Aortic smooth muscle cell (primary cell): ENCODE measurements at places on chromosomes 4 and X. TPM values are rescaled to one million over a fixed set of nuclear protein-coding genes. Genes with fewer than 3 reads are reported as not detected.

ADH1C gene
- 0.92 and 1.1 TPM in 2 replicates for total RNA-seq

CLCN4 gene
- 5.8 and 6.3 TPM in 2 replicates for total RNA-seq

CXCL8 gene
- total RNA-seq: 2.1 and 6.2 TPM in 2 replicates

NR0B1 gene
- 0.19 and 0.26 TPM in 2 replicates for total RNA-seq

CENPVL2 gene
- not detected in 2 replicates for total RNA-seq

ZRSR2 gene
- 4.4 and 4.8 TPM in 2 replicates for total RNA-seq

NR3C2 gene
- total RNA-seq: 3.3 and 6.8 TPM in 2 replicates

BTC gene
- total RNA-seq: 0.92 and 0.93 TPM in 2 replicates

GPC4 gene
- 0.53 and 1.1 TPM in 2 replicates for total RNA-seq

PCSK1N gene
- not detected in 2 replicates for total RNA-seq

OPN1MW3 gene
- not detected in 2 replicates for total RNA-seq
